Stimulated activated CD4-positive, alpha-beta T cell treated with anti-CD3 and anti-CD28 coated beads, Interleukin-1b, Interleukin-23, amount 100 ng/mL, for 1 hour (primary cell): ENCODE measurements at places on chromosomes 3 and 15.

DNA sequence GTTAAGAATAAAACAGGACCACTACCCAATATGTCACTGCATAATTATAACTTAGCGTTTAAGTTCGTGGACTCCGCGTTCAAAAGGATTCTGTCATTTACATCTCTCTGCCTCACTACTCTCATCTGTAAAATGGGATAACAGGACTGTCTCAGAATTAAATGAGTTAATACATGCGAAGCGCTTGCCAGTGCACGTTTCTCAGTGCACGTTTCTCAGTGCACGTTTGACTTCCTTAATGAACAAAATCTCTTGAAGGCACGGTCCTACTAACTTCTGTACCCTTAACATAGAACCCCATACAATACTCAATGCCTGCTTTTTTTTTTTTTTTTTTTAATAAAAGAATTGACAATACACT lies 499 bp downstream of the RABL3 start:
- DNase-seq: no peak

GRCh38 chr3:106022913-106023312 lies 154.1 kb upstream of the CBLB start:
- DNase-seq: no peak

- DNase-seq: no peak
Observed at GRCh38 chr15:70532531-70533186, 230.7 kb downstream of the UACA start.

DNA sequence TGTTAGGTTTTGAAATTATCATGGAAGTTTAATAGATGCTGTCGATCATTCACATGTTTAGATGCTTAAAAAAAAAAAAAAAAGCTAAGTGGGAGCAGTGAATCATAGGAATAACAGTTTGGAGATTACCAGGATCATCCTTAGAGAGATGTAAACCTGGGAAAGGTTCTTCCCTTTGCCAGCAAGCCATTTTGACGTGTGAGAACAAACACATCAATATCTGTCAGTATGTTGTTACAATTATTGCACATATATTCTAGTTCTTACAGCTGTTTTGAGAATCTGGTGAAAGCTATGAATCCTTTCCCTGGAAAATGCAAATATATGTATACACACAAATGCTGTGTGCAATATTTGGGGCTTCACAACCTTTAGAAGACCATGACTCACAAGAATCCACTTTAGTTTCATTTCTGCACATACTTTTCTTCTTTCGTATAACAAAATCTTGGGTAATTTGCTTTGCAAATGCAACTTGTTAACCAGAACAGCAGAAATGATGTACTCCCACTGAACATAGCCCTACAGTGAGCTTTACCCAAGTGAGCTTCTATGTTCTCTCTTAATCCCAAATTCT lies 12.0 kb downstream of the NFKBIZ start:
- no peak for DNase-seq

GRCh38 chr15:79653533-79653932 lies 221.4 kb downstream of the MINAR1 start:
- no peak for DNase-seq

GRCh38 chr3:31634476-31634875 lies 101.8 kb downstream of the STT3B start:
- DNase-seq: no peak

GRCh38 chr15:98437752-98438151 lies 210.6 kb upstream of the IGF1R start:
- DNase-seq: no peak

DNA sequence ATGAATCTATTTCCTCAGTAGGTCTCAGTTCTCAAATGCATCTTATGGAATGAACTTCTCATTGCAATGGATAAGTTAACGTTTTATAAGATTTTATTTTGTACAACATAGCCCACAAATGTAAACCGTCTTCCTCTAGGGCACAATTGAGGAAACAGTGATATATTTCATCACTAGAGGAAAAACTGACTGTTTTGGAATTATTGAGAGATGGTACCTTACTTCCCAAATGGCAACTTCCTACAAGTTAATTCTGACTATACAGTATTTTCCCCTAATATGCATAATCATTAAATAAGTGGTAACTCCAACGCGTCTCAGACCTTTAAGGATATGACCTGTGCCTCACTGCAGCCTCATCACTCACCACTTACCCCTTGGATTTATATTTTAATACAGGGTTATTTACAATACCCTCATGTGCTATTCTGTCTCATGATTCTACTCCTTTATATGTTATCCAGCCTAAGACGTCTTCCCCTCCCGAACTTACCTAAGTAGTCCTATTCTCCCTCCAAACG lies 13.3 kb downstream of the GABPB1 start:
- DNase-seq: no peak

GRCh38 chr3:73504239-73504638 lies 120.5 kb downstream of the PDZRN3 start:
- DNase-seq: no peak

GRCh38 chr3:20148466-20148865 lies 37.5 kb downstream of the SGO1 start:
- DNase-seq: no peak
